ENCODE measurements at places on chromosomes 2 and 18.

DNA sequence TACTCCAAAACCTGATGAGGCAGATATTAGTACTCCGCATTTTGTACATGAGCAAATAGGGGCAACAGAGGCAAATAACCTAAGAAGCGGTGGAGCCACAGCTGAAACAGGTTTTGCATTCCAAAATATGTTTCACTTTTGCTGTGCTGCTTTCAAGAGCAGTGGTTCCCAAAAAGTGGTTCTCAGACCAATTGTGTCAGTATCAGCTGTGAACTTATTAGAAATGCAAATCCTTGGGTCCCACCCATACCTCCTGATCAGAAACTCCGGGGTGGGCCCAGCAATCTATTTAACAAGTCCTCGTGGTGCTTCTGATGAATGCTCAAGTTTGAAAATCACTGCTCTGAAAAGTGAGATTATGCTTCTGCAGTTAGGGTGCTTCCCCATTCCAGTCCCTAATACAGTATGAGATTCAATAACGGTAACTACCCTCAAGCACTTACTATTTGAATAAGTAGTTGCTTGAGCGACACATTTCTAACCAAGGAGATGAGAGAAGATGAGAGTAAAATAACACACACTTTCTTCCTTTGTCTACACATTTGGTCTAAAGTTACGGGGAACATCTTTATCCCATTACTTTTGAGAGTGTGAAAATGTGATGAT is 17.8 kb upstream of the TCF4 start:
- DNase-seq: no peak

DNA sequence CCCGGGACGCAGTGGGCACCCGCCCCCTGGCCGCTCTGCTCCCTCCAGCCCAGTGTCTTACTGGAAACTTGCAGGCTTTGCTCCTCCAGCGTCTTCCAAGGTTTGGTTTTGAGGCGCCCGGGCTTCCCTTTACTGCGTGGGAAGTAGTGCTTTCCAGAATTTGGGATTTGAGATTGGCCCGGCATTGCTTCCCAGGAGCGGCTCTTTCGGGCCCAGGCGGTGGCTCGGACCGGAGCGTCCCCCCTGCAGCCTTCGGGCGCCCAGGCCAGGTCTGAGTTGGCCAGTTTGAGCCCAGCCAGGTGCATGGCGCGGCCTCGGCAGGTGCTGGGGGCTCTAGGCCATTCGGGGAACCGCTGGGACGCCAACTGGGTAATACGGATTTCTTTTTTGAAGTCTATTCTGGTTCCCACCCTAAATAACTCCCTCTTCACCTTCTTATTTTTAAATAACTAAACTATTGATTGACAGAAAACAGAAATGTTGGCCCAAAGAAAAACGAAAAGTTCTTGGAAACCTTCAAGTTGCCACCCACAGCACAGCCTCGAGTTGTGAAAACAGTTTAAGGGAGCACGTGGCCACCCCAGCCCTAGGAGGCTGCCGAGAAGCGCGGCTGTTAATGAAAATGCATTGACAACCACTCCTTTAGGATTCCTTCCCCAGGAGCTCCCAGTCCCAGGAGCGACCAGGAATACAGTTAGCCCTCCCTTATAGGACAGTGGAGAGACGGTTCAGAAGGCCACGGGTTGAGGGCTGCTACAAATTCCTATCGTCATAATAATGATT is 766 bp downstream of the SNTG2 start:
- DNase-seq: no peak

DNA sequence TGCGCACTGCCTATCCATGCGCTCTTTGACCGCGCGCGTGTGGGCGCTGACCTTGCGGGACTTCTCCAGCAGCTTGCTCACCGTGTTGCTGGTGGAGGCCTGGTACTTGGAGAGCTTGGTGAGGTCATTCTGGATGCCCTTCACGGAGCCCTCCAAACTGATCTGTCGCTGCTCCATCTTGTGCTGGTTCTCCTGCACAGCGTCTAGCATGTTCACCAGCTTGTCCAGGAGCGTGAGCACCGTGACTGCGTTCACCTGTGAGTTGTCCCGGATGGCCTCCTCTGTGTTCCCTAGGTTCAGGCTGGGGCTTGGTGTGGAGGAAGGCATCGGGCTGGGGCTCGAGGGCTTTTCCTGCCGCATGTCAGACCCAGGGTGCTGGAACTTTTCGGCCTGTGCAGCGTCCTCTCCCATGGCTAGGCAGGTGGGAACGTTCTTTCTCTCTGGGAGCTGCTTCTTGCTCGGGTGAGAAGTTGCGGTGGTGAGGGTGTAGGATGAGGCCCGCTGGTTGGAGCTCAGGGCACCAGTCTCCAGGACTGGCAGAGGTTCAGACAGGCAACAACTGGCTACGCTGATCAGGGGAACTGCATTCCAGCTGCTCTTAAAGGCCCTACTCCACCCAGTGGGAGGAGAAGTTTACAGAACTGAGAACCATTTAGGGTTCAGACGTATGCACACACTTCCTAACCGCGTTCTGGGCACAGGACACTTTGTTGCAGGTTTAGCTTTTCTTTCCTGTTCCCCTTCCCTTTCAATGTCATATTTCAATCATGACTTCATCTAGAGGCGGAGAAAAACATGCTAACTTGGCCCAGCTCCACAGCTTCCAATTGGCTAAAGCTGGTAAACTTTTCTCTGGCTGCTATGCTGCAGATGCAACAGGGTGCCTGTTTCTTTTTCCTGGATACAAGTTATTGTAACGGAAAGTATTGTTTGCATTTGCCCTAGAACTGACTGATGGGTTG is at the start of gene CAVIN2:
Gene CAVIN2 (minus strand): TSS at position 574 of the 962 bp plus-strand sequence. CDS start 163 bp downstream, at position 411.
- DNase-seq: peak; percentile 73

DNA sequence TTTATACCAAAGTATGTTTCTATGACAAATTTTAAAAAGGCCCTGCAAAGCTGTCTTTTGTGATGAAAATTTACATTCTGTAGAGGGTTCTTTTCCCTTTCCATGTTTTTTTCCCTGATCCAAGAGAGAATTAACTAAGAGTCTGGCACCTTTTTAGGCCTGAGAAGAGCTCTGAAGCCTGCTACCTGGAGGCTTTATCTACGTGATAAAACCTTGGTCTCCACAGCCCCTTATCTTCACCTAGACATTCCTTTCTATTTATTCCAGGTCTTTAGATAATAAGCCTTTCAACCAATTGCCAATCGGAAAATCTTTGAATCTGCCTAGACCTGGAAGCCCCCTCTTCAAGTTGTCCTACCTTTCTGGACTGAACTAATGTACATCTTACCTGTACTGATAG is 774.1 kb upstream of the LRRTM1 start:
- no peak for DNase-seq

DNA sequence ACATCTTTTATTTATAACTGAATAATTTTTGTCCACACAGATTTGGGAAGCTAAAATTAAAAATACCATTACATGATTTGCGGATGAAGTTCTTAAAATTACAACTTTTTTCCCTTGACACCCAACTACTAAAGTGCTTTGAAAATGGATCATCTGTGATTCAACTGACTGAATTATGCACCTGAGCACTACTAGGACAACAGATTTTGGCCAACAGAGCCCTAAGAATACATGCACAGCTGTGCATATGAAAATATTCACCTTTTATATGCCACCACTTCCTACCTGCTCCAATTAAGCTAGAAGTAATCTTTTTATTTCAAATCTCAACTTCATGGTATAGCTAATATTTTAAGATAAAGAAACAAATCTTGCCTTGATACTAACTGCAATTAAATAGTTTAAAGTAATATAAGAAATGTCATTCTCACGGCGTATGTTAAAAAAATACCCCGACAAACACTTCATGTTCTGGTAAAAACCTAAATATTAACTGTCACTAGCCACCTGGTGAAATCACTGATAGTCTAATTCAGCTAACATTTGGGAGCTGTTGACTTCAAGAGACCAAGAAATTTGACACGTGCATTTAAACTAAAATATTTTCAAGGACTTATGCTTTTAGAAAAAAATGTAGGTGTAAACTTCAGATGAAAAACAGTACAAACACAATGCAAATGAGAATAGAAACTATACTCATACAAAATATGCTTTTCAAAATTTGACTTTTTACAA is 153.7 kb downstream of the SRBD1 start:
- DNase-seq: no peak

DNA sequence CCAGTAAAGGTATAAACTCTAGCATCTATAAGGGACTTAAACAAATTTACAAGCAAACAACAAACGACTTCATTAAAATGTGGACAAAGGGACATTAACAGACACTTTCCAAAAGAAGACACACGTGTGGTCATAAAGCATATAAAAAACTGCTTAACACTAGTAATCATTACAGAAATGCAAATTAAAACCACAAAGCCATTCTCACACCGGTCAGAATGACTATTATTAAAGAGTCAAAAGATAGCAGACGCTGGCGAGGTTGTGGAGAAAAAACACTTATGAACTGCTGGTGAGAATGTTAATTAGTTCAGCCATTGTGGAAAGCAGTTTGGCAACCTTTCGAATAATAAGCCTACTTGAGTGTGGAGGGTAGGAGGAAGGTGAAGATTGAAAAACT is 217.1 kb upstream of the DLGAP1 start:
- DNase-seq: no peak

- no peak for DNase-seq
These were observed 5.5 kb upstream of the KIF1A start for GRCh38 chr2:240825476-240825875.

DNA sequence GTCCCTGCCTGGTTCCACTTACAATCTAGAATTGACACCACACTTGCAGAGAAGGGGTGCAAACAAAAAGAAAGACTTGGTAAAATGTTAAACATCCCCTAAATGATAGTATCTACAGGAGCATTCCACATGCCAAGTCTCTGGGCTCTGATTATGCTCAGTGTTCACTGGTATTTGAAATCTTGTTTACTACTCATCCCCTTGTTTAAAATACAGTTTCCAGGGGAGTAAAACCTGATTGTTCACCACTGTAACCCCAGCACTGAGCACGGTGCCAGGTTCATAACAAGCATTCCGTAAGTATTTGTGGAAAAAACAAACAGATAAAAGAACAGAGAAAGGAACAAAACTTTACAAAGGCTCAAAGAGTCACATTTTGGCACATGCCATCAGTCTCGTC is 11.7 kb downstream of the EPB41L3 start:
- no peak for DNase-seq

DNA sequence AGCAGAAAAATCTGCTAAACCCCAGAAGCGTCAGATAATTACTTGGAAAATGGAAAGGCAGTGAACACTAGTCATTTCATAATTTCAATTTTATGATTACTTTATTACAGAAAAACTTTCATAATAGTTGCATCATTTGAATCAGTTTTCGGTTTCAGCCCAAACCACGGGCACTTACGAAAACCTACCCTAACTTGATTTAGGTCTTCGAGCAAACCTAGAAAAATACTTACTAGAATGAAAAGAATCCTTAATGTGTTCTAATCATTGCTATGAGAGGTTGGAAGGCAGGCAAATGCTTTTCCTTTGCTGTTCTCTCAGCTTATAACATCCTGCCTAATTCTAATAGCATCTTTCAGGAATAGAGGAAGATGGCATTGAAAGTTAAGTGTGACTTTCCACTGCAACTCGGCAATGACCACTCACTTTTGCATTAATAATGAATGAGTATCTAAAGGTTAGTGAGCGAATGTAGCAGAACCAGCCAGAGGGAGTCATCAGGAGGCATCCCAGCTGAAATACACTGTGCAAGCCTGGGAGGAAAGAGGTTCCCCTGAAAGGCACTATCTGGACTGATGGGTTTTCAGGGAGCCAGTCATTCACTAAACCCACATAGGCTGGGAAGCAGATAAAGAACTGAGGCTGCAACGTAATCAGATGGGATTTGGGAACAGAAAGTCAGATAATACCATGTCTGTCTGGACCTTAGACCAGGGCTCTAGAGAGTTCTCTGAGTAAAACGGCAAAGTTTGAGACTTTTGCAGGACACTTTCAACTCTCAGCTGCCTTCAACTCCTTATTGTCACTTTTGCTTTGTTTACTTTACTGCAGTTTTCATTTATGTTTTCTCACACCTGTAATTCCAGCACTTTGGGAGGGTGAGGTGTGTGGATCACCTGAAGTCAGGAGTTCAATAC is 520.8 kb downstream of the RNF144A start:
- DNase-seq: no peak

DNA sequence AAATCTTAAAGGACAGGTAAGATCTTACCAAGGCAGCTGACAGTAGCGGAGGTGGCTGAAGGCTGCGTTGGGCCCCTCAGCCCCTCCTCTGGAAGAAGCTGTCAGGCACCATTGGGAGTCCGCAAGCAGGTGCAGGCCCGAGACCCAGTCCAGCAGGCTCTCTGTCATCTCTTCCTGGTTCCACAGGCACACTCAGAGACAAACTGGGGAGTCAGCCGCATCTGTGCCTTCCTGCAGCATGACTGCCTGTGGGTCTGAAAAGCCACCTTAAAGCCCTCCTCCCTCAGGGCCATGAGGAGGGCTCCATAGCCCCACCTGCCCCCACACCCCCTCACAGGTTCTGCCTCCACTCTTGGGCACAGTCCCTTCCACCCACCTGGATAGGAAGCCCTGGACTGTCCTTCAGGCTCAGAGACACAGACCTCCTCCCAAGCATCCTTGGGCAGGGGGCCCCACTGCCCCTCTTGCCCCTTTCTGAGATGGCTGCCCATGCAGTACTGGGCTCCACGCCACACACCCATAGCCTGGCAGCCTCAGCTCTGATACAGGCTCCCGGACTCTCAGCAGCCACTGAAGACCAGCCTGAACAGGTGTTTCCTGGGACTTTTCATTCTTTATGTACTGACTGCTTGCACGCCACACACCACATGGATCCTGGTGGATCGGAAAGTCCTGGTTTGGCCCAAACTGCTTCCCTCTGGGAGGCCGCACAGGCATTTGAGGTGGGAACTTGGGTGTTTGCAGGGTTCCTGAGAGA is 239.8 kb downstream of the SEPTIN10 start:
- DNase-seq: no peak

- DNase-seq: peak; percentile 56
These were observed 6.4 kb upstream of the PTPN4 start for GRCh38 chr2:119753041-119753929.

DNA sequence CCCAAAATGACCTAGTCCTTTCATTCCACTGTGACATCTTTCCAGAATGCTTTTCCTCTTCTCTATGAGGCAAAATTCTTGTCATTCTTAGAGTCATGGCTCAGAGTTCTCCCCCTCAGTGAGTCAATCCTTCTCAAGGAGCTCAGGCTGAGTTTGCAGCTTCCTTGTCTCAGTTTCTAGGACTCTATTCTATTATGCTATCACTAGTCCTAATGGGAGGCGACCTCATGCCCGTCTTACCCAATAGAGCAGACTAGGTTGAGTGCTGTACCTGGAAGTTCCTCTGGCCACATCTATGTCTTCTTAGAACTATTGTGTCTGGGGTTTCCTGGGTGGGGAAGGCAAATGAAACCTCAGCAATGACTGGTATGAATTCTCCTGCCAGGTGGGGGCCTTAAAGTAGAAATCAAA is 51.5 kb downstream of the HAUS1 start:
- DNase-seq: peak; percentile 58

DNA sequence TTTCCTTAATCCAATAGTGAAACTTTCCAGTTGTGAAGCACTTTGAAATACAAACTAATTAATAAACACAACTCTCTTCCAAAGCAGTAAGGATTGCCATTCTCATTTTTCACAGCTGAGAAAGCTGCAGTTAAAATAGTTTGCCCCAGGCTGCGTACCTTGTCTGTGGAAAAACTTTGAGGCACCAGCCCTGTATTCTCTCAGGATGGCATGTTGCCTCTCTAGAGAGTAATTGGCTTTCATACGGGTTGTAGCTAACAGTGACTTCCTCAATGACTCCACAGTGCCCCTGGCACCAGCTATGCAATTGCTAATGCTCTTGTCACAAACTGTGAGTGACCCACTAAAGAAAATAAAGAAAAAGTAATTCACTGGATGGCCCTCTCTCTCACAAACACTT is 345.7 kb downstream of the MTX2 start:
- no peak for DNase-seq

GRCh38 chr18:3248062-3248657 is 559 bp downstream of the MYL12A start:
- DNase-seq: no peak

Data from kidney capillary endothelial cell (primary cell).